M059J (cell line): ENCODE measurements at places on chromosomes 12 and 14. TPM values are rescaled to one million over a fixed set of nuclear protein-coding genes. Genes with fewer than 3 reads are reported as not detected.

GRCh38 chr14:50928002-50928635 lies 16.2 kb downstream of the PYGL start:
- DNase-seq: no peak

- DNase-seq: no peak
Observed at GRCh38 chr12:120342175-120343038, 14.8 kb upstream of the PLA2G1B start.

- no peak for DNase-seq
Observed at GRCh38 chr14:104702106-104702505, 12.7 kb downstream of the INF2 start.

- DNase-seq: no peak
Observed at GRCh38 chr14:21090940-21091663, 7.4 kb downstream of the ZNF219 start.

DNA sequence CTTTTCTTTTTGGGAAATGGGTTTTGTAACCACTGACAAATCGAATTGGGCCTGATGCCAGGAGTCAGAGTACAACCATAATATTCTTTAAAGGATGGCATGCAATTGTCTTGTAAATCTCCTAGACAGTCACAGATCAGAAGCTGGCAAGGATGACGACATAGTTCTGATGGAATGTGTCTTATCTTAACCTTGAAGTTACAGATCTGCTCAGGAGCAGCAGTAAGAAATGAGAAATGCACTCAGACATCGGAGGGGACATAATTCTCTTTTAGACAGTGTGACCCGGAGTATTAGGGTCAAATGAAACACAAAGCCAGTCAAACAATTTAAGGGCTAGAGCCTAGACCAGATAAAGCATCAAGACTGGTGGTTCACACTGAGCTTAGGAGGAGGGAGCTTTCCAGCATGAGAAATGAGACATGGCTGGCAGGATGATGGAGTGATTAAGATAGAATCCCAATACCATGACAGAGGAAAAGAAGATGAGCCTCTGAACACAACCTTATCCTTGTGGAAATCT lies 17.5 kb downstream of the CBX5 start:
- peak; percentile 92 for DNase-seq

GRCh38 chr12:6533653-6533922 lies 729 bp upstream of the GAPDH start:
- DNase-seq: no peak

- DNase-seq: peak; percentile 83
Observed at GRCh38 chr12:90987101-90987500, 17.7 kb downstream of the EPYC start.

- peak; percentile 3 for DNase-seq
Observed at GRCh38 chr14:90159146-90159545, 97.2 kb upstream of the PSMC1 start.

DNA sequence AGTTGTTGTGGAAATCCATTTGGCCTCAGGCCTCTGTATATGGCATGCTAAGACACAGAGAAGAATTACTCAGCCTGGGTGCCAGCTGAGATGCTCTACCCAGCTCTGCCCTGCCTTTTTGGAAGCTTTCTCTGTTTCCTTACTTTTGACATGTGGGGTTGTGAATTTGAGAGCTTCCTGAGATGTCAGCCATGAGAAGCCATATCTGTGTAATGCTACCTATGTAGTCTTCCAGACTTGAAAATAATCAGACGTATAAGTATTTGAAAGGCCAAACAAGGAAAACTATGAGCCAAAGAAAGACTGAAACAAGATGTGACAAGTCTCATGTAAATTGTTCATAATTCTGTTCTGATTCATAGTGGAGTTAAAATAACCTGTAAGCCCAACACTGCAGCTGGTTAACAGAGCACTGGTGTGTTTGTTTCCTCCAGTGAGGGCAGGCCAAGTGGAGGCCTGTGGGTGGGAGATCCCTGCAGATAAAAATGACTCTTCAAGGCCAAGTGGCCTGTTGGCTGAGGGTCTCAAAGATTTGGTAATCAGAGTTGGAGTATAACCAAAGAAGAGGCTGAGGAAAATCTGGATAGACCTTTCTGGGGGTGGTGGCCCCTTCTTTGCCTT lies 94.0 kb downstream of the TMX1 start:
- no peak for DNase-seq

The PTPRO gene
- total RNA-seq: 0.02 and 0.32 TPM in 2 replicates

The MMP14 gene
- total RNA-seq: 251 and 313 TPM in 2 replicates

DNA sequence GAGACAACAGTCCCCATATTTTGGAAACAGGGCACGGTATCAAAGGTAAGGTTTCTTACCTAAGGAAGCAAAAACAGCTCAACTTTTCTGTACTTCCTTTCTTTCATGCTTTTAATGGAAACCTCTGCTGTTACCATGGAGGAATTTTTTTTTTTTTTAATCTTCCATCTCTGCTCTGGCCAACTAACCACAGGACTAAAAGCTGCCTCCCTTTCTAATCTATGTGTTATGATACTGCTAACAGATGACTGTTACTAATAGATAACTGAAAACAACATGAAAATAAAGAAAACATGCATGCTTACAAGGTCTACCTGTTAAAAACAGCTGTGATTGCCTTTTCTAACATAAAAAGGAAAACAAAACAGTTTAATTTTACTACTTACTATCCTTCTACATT lies 168.4 kb downstream of the SOX5 start:
- no peak for DNase-seq

- DNase-seq: no peak
Observed at GRCh38 chr14:53838374-53838773, 118.3 kb downstream of the BMP4 start.

DNA sequence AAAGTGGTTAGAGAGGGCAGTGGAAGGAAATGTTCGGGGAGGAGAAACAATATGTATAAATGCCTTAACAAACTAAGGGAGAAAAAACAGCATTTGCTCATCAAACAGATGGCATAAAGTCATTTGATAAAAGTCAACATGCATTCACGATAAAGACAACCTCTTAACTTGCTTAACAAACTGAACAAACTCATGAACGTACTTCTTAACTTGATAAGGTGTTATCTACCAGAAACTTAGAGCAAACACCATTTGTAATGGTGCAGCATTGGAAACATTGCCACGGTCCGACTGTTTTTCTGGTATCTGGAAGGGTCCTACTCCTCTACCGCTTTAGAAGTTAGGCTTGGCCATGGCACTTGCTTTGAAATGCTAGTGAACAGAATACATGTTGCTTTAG lies 4.2 kb upstream of the RPS6KL1 start:
- no peak for DNase-seq

GRCh38 chr14:36295642-36296627 lies 24.5 kb downstream of the MBIP start:
- DNase-seq: no peak

DNA sequence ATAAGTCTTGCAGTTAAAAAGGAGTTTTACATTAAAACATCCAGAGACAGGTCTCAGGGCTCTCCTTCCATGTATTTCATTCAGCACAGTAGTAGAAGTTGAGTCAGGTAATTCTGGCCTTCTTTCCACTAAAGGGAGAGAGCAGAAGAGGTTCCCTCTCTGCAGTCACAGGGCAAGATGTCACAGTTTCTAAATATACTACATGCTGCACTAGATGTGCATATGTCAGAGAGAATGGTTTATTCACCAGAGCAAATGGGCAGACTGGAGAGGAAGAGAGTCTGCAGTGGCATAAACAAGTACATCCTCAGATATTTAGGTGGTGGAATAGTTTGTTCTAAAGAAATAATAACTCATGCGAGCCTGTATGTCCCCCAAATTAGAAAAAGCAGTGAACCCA lies 132.0 kb downstream of the KICS2 start:
- DNase-seq: no peak

The POTEM gene
- not detected in 2 replicates for total RNA-seq

DNA sequence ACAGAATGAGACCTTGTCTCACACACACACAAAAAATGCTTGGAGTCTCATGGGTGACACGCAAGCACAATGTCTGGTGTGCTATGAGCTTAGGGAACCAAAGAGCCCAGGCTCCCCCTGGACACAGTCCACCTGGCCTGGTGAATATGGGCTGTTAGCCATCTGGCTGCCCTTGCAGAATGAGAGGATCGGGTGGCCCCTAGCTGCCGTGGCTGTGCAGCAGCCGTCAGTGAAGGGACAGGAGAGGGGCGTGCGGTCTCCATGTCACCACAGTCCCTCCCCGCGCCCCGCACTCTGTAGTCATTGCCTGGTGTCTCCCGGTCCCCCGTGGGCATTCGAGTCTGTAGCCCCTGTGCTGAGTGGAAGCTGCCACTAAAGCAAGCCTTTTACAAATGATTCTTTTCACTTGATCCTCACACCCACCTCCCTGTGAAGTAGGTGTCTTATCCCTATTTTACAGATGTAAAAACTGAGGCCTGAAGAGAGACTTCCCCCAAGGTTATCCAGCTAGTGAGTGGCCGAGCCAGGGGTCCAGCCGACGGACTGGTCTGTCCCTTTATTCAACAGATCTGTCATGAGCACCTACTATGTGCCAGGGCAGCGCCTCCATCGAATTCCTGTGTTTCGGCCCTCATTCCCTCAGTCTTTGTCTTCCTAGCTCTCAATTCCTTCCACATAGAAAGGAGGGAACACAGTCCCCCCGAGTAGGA lies 18.8 kb downstream of the MVK start:
- no peak for DNase-seq

The FAM181A gene
- total RNA-seq: not detected in 2 replicates

DNA sequence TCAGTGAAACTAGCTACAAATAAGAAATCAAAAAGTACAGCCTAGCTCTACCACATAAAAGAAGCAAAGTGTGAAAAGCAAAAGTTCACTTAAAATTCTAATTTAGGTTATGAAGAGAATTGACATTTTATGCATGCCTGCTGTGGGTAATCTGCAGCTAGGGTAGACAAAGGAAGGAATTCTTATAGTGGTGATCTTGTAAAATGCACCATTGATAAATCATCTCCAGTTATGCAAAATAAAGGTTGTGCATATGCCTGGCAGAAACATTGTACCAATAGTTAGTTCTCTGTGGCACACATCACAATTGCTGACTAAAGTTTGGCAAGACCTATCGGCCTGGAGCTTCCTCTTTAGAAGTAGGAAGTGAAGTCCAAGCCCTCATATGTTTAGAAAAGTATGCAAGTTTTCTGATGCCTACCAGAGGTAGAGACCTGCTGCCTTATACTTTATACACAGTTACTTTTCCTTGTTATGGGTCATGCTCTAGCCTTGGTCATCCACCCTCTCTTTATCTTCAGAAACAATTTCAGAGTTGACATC lies 78.3 kb downstream of the TSHR start:
- DNase-seq: no peak

- DNase-seq: peak; percentile 21
Observed at GRCh38 chr12:79358716-79359300, 332.0 kb downstream of the PAWR start.

The AP4S1 gene
- total RNA-seq: 6.0 and 21.0 TPM in 2 replicates

The MYO1H gene
- total RNA-seq: not detected in 2 replicates

DNA sequence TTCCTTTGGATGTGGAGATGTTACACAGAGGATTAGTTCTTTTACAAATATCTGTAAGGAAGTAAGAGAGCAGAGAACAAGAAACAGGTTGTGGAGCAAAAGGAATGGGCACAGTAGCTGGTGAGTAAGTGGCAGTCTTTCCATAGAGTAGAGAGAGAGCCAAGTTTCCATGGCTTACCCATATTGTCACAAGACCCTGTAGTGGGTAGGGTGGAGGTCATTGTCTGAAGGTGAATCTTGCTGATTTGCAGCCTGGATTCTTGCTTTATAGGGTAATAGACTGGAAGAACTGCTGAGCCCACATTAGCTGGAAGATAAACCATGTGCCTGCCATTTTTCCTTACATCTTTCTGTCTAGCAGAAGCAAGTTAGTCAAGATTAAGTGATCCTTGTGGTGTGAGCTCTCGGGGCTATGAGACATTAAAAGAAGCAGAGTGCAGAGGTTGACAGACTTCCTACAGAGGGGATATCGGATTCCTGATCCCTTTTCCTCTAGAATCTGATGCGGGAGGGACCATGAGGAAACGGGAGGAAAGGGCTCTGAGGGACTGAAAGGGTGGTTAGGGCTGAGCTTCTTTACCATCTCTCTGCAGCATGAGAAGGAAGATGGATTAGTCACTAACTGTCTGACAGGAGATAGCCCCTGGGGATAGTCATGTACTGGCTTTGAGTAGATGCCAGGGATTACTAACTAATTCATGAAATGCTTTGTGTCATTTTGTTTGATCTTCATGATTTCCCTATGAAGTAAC lies 44.0 kb upstream of the LRTM2 start:
- peak; percentile 94 for DNase-seq

DNA sequence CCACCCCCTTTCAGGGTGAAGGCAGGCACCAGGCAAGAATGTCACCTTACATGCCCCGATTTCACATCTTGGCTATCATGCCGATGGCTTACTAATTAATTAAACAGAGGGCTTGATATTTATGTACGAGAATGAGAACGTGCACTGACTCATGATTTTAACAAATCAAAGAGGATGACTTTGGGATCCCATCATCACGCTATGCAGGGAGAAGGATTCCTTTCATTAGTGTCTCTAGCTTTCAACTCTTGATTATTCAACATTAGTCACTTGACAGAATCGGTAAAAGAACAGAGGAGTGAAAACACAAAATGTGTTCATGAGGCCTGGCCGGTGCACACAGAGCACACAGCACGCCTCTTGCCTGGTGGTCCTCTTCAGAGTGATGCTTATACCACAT lies 80.6 kb downstream of the PRKAB1 start:
- DNase-seq: peak; percentile 53

DNA sequence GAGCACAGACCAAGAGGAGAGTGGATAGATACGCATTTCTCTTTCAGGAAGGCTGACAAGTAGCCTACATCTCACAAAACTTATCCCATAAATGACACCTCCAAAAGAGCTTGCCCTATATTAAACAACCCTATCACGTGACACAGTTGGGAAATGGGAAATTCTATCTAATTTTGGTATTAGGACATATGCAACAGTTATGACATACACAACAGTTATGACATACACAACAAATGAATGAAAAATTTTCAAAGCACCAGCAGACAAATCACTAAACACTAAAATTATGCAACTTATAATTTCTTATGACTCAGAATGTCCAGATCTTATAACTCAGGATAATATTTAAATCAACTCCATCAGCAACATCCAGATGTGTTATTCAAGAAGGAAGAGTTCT lies 54.1 kb downstream of the DUSP16 start:
- no peak for DNase-seq

The CCDC38 gene
- not detected in 2 replicates for total RNA-seq

- no peak for DNase-seq
Observed at GRCh38 chr12:8887285-8887715, 27.0 kb upstream of the PHC1 start.

DNA sequence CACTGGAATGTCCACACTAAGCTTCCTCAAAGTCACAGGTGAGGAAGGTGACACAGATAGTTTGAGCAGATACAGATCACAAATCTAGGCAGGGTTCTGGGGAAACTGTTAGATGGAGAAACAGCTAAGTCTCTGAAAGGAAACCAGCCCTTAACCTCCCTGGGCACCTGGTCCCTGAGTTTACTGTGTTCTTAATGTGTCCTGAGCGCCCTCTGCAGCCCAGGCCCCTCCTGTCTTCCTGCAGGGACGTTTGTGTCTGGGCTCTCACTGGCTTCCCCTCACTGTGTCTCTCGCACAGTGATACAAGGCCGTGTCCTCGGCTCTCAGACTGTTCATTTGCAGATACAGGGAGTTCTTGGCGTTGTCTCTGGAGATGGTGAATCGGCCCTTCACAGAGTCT lies 684.3 kb downstream of the TMEM121 start:
- DNase-seq: no peak

GRCh38 chr12:123532019-123532418 lies 1.5 kb downstream of the RILPL1 start:
- DNase-seq: peak; percentile 43
